Ascending aorta (tissue), 2 donors: ENCODE measurements at places on chromosomes 16 and 17.

- no peak overlapping the region for H3K4me3 ChIP-seq
- H3K27ac ChIP-seq, result no peak overlapping the region
- no peaks in the 10 kb centered on the region for H3K4me1 ChIP-seq
- H3K36me3 ChIP-seq, result no peaks in the 10 kb centered on the region
- no peaks in the 10 kb centered on the region for H3K27me3 ChIP-seq
These were observed 497.9 kb downstream of the XYLT1 start for GRCh38 chr16:16972831-16973230.

DNA sequence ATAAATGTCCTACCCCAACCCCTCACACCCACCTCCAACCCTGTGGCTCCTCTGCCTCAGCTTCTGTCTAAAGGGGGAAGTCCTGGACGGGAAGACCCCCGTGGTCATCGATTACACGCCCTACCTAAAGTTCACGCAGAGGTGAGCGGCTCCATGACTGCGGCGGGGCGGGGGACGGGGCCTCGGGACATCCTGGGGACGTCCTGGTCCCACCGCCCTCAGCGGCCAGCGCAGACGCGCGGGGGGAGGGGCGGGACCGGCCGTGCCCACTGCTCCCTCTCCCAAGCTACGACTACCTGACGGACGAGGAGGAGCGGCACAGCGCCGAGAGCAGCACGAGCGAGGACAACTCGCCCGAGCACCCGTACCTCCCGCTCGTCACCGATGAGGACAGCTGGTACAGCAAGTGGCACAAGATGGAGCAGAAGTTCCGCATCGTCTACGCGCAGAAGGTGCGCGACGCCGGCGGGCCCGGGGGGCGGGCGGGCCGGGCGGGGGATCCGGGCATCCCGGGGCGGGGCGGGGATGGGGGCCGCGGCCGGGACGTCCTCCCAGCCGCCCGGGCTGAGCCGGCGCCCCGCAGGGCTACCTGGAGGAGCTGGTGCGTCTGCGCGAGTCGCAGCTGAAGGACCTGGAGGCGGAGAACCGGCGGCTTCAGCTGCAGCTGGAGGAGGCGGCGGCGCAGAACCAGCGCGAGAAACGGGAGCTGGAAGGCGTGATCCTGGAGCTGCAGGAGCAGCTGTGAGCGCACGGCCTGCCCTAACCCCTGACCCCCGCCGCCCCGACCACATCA, 6.7 kb downstream of the RUNDC3A start:
- no peak for DNase-seq
- H3K36me3 ChIP-seq, result peaks cover 8% of the 10 kb centered on the region
- no peak overlapping the region for H3K27ac ChIP-seq
- H3K27me3 ChIP-seq, result peaks cover 14% of the 10 kb centered on the region
- peak overlapping the region; percentile 52 for H3K4me3 ChIP-seq

DNA sequence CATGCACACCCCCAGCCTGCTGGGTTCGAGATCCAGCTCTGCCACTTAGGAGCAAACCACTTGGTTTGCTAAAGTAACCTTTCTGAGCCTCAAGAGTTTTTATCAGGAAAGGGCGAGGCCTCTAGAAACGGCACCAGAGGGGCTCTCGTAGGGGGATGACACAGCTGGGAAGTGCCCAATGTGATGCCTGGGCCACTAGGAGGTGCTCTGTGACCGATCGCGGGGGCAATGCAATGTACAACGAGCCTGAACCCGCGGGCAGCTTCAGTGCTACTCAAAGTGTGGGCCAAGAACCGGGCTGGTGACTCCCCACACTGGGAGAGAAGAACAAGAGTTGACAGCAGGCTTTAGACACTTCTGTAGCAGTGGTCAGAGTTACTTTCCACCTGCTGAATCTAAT, 9.4 kb downstream of the C16orf89 start:
- H3K27ac ChIP-seq, result no peak overlapping the region
- H3K27me3 ChIP-seq, result no peaks in the 10 kb centered on the region
- no peak overlapping the region for H3K4me3 ChIP-seq
- no peaks in the 10 kb centered on the region for H3K36me3 ChIP-seq
- H3K4me1 ChIP-seq, result no peaks in the 10 kb centered on the region

DNA sequence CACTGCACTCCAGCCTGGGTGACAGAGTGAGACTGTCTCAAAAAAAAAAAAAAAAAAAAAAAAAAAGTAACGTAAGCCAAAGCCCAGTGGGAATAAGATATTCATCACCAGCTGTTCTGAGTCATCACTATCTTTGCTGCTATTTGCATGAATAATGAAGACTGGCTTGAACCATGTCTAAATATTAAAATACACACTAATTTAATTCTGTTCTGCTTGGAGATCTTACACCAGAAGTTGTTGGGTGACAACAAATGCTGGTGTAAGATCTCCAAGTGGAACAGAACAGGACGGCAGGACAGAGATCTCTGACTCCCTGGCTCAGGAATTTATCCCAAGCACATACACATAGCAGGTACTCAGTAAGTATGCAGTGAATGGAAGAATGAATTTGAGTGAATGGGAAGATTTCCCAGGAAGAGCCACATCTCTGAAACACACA, 19.6 kb downstream of the DNAH17 start:
- H3K4me3 ChIP-seq, result no peak overlapping the region
- no peak overlapping the region for H3K27ac ChIP-seq
- no peaks in the 10 kb centered on the region for H3K36me3 ChIP-seq

- H3K36me3 ChIP-seq, result no peaks in the 10 kb centered on the region
- no peaks in the 10 kb centered on the region for H3K27me3 ChIP-seq
- H3K4me1 ChIP-seq, result no peaks in the 10 kb centered on the region
These were observed 7.8 kb upstream of the ADGRG1 start for GRCh38 chr16:57620335-57621231.

GRCh38 chr16:23840310-23840709, 4.5 kb downstream of the PRKCB start:
- no peak for DNase-seq
- H3K27ac ChIP-seq, result no peak overlapping the region
- no peaks in the 10 kb centered on the region for H3K36me3 ChIP-seq
- H3K4me3 ChIP-seq, result no peak overlapping the region
- no peaks in the 10 kb centered on the region for H3K4me1 ChIP-seq

DNA sequence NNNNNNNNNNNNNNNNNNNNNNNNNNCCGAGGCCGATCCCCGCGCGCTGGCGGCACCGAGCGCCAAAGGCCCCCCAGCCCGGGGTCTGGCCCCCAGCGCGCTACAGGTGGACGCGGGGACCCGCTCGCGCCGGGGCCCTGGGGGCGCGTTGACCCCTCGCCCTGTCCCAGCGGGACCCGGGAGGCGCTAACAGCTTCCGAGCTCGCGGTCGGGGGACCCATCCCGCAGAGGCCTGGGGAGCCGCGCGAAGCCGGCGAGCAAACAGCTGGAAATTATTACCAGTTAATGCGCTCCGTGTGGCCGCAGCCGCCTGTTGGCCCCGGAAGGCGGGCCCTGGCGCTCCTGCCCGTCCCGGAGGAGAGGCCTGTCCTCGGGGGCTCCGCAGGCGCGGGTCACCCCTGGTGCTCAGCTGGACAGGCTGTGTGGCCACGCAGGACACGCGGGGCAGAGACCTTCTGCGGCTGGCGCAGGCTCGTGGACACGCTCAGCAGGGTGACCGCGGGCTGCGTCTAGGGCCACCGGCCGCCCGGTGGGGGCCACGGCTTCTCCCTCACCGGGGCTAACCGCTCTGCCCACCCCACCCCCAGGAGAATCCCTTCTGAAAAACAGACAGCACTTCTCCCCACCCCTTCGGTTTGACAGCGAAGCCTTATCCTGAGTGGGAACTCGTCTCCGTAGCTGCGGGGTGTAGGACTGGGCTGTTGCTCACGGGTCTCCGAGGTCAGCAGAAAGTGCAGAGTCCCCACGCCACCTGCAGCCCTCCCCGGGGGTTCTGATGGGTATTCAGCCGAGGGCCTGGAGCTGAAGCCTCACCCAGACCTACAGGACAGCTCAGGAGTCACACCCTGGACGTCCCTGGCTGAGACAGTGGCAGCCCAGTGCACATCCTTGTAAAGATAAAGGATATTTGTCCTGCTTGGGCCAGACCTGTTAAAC, 138.7 kb upstream of the RPH3AL start:
- H3K36me3 ChIP-seq, result no peaks in the 10 kb centered on the region
- H3K27ac ChIP-seq, result peak overlapping the region; percentile 35
- peaks cover 14% of the 10 kb centered on the region for H3K4me1 ChIP-seq
- H3K4me3 ChIP-seq, result peak overlapping the region; percentile 66
- no peak for DNase-seq

- H3K27me3 ChIP-seq, result no peaks in the 10 kb centered on the region
- no peaks in the 10 kb centered on the region for H3K36me3 ChIP-seq
- DNase-seq, result no peak
- H3K4me3 ChIP-seq, result no peak overlapping the region
These were observed 13.9 kb downstream of the USP7 start for GRCh38 chr16:8949536-8950418.

DNA sequence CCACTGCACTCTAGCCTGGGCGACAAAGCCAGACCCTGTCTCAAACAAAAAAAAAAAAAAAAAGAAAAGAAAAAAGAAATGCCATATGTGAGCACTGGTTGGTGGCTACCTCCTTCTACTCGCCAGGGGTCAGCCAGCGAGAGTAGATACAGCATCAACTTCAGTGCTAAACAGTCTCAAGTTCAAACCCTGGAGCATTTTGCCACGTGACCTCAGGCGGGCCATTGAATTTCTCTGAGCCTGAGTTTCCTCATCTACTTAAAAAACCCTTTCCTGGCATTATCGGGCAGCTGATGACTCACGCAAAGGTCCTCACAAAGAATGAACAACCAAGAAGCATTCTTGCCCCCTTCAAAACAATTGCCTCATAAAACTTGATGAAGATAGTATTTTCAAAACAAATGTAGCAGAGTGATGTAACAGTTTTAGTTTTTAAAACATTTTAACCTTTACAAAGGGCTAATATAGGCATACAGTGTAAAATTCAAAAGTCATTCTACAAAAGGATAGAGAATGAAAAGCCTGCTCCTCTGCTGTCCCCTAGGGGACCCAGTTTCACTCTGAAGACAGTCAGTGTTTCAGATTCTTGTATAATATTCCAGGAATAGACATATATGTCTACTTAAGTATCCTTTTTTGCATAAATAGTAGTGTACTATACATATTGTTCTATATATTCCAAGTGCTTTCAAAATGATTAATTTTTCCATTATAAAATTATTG, 28.4 kb downstream of the DNAH2 start:
- H3K27me3 ChIP-seq, result no peaks in the 10 kb centered on the region
- H3K27ac ChIP-seq, result no peak overlapping the region
- H3K4me3 ChIP-seq, result no peak overlapping the region
- H3K4me1 ChIP-seq, result no peaks in the 10 kb centered on the region
- no peaks in the 10 kb centered on the region for H3K36me3 ChIP-seq
- peak; percentile 76 for DNase-seq

DNA sequence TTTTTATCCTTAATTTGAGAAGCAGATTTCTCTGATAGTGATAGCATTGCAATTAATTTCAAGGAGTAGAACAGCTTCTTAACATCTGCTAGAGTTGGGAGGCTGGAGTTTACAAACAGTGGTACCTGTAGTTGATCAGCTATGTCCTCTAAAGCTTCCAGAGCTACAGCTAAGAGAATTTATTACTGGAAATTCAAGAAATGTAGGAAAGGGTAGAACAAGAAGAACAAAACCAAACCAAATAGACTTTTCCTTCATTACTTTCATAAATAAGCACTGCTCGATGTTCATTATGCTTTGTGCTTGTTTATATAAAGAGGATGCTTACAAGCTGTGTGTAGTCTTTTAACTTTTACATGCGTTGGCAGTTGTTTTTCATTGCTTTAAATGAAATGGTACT, 333.6 kb upstream of the TBX2 start:
- H3K27me3 ChIP-seq, result no peaks in the 10 kb centered on the region
- no peak overlapping the region for H3K4me3 ChIP-seq
- H3K4me1 ChIP-seq, result peaks cover 11% of the 10 kb centered on the region
- H3K27ac ChIP-seq, result no peak overlapping the region

DNA sequence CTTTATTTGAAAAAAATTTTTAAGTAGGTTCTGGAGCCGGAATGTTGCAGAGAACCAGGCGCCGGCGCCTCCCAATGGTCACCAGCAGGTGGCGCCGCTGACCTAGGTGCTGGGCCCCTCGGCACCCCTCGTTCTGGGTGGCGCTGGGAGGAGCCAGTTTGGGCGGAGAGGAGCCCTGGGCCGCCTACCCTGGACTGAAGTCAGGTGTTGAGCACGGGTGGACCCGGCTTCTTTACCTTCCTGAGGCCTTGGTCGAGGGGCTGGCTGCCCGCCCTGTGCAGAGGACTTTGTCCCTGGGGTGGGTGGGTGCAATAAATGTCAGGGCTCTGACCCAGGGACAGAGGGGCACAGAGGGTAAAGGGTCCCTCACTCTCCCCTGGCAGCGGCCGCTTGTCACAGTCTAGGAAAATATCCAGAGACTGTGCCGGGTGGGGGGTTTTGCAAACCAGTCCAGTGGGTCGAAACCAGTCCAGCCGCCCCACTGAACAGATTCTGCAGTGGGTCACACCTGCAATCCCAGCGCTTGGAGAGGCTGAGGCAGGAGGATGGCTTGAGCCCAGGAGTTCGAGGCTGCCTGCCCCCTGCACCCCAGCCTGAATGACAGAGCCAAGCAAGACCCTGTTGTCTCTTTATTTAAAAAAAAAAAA, 30.1 kb upstream of the TNFRSF13B start:
- no peak overlapping the region for H3K27ac ChIP-seq
- H3K4me3 ChIP-seq, result no peak overlapping the region
- peaks cover 18% of the 10 kb centered on the region for H3K4me1 ChIP-seq
- DNase-seq, result no peak
- H3K36me3 ChIP-seq, result no peaks in the 10 kb centered on the region
- H3K27me3 ChIP-seq, result no peaks in the 10 kb centered on the region

DNA sequence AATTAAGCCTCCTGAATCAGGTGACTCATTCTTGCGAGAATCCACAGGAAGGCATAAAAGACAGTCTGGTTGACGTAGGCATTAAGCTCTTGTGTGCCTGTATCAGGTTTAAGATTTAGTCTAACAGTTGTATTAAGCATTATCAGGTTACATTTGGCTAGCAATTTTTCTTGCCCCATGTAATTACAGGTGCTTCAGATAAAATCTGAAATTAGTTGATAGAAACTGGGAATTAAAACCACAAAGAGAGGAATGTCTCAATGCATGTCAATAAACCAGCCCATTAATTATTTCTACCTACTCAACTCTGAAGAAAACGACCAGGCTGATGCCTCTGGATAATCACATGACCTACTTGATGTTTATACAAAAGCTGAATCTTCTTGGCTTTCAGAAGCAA, 217.2 kb downstream of the CA10 start:
- H3K36me3 ChIP-seq, result no peaks in the 10 kb centered on the region
- no peak overlapping the region for H3K4me3 ChIP-seq
- H3K4me1 ChIP-seq, result no peaks in the 10 kb centered on the region
